Common myeloid progenitor, CD34-positive (primary cell): ENCODE measurements at places on chromosomes 12 and 14.

- no peak for DNase-seq
Observed at GRCh38 chr14:33686218-33686617, 264.7 kb downstream of the EGLN3 start.

DNA sequence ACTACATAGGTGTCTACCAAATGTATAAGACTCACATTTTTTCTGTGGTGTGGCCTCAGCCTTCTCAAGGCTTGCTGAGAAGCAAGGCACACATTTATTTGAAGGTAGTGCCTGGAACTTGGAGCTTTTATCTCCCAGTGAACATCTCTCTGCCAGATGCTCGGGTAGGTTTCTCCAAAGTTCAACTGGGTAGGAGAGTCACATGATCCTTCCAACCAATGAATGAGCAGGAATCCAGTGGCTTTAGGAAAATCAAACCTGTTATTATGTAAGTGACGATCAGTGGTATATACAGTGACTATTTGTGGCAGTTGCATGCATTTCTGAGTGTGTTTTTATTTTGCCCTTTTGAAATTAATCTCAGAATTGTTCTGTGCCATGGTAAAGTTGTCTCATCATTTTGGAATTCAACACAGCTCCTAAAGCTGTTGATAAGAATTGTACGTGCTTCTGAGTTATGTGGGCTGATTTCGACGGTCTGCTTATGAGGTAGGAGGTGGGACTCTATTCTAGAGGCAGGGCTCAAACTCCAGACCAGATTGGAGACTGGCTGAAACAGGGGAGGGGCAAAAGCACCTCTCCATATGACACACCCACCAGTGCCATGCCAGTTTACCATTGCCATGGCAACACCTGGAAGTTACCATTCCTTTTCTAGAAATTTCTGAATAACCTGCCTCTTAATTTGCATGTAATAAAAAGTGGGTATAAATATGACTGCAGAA lies 57.6 kb downstream of the EID3 start:
- DNase-seq = no peak

DNA sequence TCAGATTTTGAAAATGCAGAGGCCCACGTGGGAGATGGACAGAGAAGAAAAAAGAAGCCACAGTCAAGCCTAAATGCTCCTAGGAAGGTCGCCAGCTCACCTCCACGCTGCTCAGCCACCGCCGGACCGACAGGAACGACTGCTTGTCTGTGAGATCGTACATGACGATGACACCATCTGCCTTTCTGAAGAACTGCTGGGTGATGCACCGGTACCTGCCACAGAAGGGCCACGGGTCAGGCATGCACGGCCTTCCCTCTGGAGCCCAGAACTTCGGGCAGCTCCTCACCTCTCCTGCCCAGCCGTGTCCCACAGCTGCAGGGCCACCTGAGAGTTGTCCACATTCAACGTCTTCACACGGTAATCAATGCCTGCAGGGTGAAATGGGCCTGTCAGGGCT lies 125.6 kb downstream of the CRACR2A start:
- no peak for DNase-seq

- no peak for DNase-seq
Observed at GRCh38 chr12:60205500-60205899, 609.7 kb downstream of the SLC16A7 start.

GRCh38 chr12:29354954-29355353 lies 26.0 kb downstream of the ERGIC2 start:
- DNase-seq = no peak

- no peak for DNase-seq
Observed at GRCh38 chr12:41174602-41175001, 13.5 kb upstream of the PDZRN4 start.
